ENCODE measurements at places on chromosomes 7 and 10. TPM values are rescaled to one million over a fixed set of nuclear protein-coding genes. Genes with fewer than 3 reads are reported as not detected.

ATOH7 gene
- total RNA-seq = not detected

RBP3 gene
- total RNA-seq = not detected

ASB4 gene
- total RNA-seq = 170 TPM

- no peak for DNase-seq
These were observed 15.5 kb upstream of the PDLIM1 start for GRCh38 chr10:95306318-95306650.

DNA sequence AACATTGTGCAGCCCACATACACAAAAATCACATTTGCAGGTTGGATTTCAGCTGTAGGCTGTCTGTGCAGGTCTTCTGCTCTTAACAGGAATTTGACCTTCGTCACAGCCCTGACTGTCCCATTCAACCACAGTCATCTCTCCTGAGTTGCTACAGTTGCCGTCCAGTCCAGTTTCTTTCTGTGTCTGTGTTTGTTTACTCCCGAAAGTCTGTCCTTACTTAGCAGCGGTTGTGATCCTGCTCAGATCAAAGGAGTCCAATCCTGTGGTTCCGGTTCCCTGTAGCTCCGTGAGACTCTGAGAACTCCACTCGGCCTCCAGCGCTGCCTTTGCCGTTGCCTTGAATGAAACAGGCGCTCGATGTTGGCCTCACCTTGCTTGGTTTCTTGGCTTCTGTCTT, 111.6 kb upstream of the GATA3 start:
- no peak for DNase-seq

GRCh38 chr7:37052705-37053104, 328.4 kb upstream of the AOAH start:
- DNase-seq = no peak

GRCh38 chr7:119708891-119709290, 564.1 kb upstream of the KCND2 start:
- DNase-seq = no peak

DNA sequence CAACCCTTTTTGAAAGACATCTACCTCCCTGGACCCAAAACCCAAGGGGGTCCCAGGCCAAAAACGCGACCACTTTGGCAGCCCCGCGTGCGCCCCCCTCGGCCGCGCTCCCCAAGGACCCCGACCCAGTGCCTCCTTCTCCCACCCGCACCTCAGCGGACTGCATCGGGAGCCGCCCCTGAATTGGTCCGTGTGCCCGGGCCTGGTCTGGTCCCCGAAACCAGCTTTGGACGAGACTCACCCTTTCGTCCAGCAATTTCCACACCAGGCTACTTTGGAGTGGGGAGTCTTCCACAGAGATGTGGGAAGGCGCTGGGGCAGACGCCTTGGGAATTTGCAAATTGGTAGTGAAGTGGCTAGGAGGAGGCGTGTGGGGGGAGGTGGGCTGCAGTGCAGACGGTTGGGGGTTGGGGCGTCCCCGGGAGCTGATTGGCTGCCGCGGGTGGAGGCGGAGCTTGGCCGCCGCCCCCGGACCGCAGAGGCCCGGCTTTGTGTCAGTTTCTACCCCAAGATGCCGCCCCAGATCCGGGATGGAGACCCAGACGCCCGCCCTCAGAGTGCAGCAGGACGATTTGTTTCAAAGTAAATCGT, 16.9 kb downstream of the TCAF1 start:
- DNase-seq = no peak

DNA sequence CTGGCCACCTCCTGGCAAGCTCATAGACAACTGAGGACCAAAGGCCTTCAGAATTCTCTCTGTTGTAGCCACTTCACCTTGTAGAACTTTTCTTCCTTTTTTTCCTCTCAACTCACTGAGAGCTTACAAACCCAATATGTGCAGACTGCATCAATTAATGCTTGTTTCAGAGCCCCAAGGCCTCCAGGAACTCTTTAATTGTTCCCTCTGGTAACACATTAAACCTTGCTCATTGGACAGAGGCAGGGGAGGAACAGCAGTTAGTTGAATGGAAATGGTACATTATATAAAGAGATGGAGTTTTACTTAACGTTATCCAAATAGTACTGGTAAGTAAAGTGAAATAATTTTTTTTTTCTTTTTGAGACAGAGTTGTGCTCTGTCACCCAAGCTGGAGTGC, 25.2 kb downstream of the STMP1 start:
- DNase-seq = no peak

DNA sequence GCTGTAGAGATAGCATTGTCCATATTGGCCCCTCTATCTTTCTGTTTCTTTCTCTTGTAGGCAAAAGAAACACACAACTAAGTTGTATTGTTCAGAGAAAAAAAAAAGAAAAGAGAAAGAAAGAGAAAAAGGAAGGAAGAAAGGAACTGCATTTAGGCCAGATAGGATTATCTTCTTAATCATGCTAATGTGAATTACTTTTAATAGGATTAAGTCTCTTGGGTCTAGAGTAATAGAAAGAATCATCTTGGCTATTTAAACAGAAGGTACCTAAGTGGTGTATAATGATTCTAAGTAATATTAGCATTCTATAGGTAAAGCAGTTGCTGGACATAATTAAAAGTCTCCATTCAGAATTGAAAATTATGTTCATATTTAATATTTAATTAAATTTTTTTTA, 42.2 kb downstream of the GPR85 start:
- DNase-seq = no peak

- DNase-seq = no peak
These were observed 40.1 kb downstream of the PARP12 start for GRCh38 chr7:140022582-140023211.

DNA sequence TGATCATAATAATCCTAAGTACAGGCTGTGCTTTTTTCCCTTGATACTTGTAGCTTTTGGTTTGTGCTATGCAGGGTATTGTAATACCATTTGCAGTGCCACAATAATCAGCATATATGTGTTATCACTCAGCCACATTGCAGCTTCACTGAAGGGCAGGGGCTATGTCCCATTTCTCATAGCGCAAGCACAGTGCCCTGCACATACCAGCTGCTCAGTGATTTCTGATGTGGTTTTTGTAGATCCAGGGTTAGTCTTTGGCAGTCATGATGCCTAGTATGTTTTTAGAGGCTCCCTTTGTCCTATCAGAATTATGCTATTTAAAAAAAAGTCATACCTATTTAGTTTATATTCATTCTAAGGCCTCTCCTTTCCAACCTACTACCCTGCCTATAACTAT, 25.8 kb downstream of the MET start:
- DNase-seq = no peak

DNA sequence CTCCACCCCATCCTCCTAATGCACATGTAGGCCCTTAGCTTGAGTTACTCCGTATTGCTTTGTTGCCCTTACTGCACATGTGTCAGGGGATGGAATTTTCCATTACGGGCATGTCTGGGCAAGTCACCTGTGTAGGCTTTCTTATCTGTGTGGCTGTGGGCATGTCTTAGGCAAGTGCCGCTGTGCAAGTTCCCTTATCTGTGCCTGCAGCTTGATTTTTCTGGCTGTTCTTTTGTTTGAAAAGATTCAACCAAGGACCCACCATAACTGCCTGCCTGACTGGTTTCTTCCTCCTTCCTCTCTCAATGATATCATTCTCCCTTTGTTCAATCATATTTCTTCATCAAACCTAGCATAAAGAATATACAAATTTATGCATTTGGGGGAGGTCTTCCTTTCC, 88.5 kb downstream of the AKR1D1 start:
- no peak for DNase-seq

- DNase-seq = no peak
These were observed 251.5 kb downstream of the ANKRD7 start for GRCh38 chr7:118476036-118476435.

DNA sequence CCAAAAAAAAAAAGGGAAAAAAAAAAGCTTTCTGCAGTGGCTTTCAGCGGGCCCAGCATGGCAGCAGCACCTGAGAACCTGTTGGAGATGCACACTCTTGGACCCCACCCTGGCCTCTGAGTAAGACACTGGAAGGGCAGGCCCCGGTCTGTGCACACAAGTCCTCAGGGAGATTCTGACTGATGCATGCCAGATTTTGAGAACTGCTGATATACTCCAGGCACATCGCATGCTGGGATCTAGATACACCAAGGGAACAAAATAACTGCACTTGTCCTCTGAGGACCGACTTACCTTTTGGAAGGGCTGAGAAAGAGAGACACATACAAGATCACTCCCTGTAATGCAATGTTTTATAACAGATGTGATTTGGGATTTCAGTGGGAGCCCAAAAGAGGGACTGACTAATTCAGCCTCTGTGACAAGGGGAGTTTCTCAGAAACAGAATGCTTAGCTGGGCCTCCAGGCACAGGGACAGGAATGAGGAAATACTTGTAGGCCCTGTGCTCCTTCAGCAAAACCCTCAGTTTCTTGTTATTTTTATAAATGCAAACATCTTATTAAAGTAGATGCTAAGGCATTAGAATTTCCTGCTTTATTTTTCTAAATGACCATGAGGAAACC, 8.2 kb downstream of the EGFR start:
- DNase-seq = no peak

GRCh38 chr7:117997862-117998825, 124.9 kb upstream of the CTTNBP2 start:
- DNase-seq = no peak

GRCh38 chr10:119761106-119761505, 35.3 kb downstream of the INPP5F start:
- no peak for DNase-seq

DNA sequence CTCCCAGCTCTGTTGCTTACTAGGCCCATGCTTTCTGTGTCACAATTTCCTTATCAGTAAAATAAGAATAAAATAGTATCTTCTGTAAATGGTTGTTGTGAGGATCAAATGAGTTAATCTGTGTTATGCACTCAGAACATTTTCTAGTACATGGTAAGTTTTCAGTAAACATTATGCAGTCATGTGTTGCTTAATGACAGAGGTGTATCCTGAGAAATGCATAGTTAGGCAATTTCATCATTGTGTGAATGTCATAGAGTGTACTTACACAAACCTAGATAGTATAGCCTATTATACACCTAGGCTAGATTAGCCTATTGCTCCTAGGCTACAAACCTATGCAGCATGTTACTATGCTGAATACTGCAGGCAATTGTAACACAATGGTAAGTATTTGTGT, 4.4 kb downstream of the PTTG1IP2 start:
- no peak for DNase-seq

All from adrenal gland (tissue), 19 donors.